Muscle of back (tissue), 13 donors: ENCODE measurements at places on chromosomes 13 and 19. TPM values are rescaled to one million over a fixed set of nuclear protein-coding genes. Genes with fewer than 3 reads are reported as not detected.
A peak's percentile ranks its signal among the peaks of the same experiment; 100 is the strongest.

The ELSPBP1 gene
- polyA plus RNA-seq = not detected

GRCh38 chr19:33263325-33264023, 37.8 kb upstream of the SLC7A10 start:
- no peak for DNase-seq

GRCh38 chr13:114157869-114158495, 21.1 kb upstream of the CFAP97D2 start:
- DNase-seq = no peak

GRCh38 chr13:22232186-22232585, 561.3 kb downstream of the FGF9 start:
- no peak for DNase-seq

DNA sequence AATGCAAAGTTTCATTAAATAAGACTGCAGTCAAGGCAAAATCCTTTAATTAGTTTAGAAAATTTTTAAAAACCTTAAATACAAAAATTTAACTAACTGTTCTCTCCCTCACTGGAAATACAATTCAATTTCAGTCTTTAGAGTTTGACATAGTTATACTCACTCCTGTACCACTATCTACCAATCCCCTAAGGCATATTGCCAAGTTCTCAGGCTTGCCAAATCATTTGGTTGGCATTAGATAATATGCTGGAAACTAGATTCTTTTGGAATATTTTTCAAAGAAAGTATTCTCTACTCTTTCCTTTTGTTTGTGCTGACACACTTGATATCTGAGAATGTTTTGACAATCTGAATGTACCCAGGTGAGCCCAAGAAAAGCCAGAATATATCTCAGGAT, 77.2 kb downstream of the TSC22D1 start:
- no peak for DNase-seq

DNA sequence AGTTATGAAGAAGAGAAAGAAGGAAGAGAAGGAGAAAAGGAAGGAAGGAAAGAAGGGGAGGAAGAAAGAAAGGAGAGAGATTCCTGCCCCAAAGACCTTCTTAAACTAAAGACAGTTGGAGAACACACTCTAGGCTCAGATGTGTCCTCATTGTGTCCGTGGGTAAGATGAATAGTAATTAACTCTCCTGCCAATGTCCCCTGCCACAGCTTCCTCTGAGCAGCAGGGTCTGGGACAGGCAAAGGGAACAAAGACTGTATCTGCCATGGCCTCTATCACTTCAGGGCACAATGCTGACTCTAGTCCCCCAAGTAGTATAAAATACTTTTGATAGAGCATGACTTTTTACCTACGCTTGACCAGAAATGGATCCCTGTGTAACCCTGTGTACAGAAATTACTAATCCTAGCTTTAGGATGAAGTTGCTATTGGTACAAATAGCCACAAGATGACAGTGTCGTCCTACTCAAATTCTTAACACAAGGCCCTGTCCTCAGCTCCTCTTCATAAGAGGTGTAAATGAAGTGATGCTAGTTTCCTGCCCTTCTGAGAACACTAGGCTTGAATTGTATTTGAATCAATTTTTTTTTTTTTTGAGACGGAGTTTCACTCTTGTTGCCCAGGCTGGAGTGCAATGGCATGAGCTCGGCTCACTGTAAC, 186.2 kb upstream of the GPR12 start:
- peak; percentile 49 for DNase-seq

- DNase-seq = peak; percentile 96
These were observed at the start of gene SPRY2 for GRCh38 chr13:80341101-80341755. TSS of gene SPRY2 (minus strand) at chr13:80341126. CDS start at chr13:80337705, 3,421 bp downstream.
